ENCODE measurements at places on chromosomes 7 and 10. TPM values are rescaled to one million over a fixed set of nuclear protein-coding genes. Genes with fewer than 3 reads are reported as not detected.

OR2A42 gene
- total RNA-seq: not detected

HDAC9 gene
- 0.17 TPM for total RNA-seq

ACHE gene
- 2.3 TPM for total RNA-seq

GRID2IP gene
- total RNA-seq: not detected

GALNT17 gene
- not detected for total RNA-seq

CDH23 gene
- total RNA-seq: 2.7 TPM

NFE2L3 gene
- 7.5 TPM for total RNA-seq
